ENCODE measurements at places on chromosomes 2 and 18.

DNA sequence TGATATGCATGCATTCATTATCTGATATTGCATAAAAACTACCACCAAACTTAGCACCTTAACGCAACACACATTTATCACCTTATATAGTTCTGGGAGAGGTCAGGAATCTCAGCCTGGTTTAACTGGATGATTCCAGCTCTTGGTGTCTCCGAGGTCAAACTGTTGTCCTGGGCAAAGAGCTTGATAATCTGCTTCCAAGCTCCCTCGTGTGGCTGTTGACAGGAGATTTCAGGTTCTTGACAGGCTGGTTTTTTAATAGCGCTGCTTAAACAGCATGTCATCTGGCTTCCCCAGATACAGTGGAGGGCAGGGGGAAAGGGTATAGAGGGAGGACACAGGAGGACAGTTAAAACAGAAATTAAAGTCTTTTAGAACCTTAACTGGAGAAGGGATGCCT, 785.0 kb downstream of the CNTNAP5 start:
- DNase-seq = no peak

DNA sequence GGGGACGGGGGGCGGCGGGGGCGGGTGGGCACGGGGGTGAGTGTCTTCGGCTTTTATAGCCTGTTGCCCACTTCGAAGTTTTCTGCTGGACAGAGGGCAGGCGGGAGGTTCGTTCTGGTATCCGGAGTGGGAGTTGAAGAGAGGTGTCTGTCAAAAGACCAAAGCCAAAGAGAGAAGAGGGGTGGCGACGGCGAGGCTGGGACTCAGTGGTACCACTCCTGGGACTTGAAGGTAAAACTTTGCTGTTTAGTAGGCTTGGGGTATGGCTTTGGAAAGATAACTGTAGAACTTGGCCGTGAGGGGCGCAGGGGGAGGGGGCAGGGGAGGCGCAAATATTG, 215.8 kb upstream of the DTNA start:
- DNase-seq = no peak

DNA sequence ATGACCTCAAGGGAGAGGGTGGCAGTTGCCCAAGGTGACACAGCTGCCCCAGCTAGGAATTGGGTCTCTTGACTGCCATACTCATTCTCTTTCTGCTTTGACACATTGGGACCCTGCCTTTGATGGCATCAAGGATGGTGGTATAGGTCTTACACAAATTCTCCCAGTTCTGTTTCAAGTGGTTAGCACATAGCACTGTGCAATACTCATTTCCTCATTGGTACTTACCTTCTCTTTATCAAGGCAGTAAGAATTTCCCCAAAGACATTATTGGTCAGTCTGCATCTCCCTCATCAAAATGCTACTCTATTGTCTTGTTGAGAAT, 35.9 kb upstream of the CCDC93 start:
- DNase-seq = no peak

DNA sequence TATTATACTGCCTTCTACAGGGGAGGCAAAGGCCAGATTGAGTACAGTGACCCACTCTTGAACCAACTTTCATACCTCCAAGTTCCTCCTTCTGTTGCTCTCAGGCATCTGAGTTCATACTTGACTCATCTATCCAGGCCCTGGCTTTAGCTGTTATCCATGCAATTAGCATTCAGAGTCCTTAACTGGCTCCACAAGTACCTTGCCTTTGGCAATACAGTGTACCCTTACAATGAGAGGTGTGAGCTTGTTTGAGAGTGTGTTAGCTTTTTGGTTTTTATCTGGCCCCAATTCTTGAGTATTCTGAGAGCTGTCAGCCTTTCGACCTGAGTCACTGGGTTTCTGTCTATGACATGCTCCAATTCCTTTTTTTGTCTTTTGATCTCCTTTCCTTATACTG, 60.2 kb downstream of the EHD3 start:
- no peak for DNase-seq

Measured in stimulated activated CD4-positive, alpha-beta T cell treated with anti-CD3 and anti-CD28 coated beads, TNF-alpha, amount 100 ng/mL, for 1 hour (primary cell).